ENCODE measurements at places on chromosomes 11 and 22.

- no peak for DNase-seq
These were observed 140.0 kb downstream of the RAB38 start for GRCh38 chr11:88035271-88035670.

DNA sequence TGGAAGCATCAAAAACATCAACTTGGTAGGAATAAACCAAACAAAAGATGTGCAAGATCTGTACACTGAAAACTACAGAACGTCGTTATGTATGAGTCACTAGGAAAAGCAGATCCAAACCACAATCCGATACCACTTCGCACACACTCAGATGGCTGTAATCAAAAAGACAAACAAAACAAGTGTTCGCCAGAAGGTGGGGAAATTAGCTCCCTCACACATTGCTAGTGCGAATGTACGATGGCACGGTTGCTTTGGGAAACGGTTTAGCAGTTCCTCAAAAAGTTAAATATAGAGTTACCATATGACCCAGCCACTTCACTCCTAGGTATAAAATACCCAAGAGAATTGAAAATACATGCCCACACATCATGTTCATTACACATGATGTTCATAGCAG lies 14.8 kb upstream of the CARD10 start:
- DNase-seq, result peak; percentile 1

- DNase-seq, result peak; percentile 1
These were observed 99.4 kb downstream of the MIAT start for GRCh38 chr22:26756675-26757293.

- DNase-seq, result no peak
These were observed 105.2 kb downstream of the KCNQ1 start for GRCh38 chr11:2549876-2550605.

DNA sequence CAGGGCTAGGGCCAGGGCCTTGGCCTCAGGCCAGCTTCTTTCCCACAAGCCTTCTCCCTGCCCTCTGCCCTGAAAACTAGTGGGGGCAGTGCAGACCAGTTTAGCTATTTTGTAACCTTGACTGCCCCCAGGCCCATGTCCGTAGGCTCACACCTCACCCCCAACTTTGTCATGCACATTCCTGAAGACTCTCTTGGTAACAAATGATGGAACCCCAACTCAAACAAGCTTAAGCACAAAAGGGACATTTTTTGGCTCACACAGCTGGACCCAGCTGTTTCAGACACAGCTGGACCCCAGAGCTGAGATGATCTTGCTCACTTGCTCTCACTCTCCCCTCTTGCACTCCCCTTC lies 46.6 kb downstream of the KCNQ1OT1 start:
- no peak for DNase-seq

- no peak for DNase-seq
These were observed 327.1 kb upstream of the MTNR1B start for GRCh38 chr11:92642177-92642931.

GRCh38 chr11:122663764-122664163 lies 8.2 kb downstream of the UBASH3B start:
- DNase-seq, result no peak

Data from NCI-H774 (cell line).